ENCODE measurements at places on chromosomes 2 and 18.

DNA sequence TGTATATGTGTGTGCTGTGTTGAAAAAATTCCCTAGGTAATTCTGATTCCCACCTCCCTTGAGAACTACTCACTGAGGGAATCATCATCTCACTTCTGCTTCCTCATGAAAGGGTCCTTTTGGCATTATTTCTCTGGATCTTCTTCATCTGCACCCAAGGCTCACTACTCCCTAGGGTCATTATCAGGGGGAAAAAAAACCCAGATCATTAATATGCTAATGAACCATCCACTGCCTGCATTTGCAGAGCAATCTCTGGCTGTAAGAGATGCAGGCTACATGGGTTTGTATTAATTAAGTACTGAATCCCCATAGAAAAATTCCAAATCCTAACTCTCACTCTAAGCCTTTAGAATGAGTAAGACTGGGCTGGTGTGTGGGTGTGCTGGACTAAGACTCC lies 68.0 kb upstream of the IGFBP5 start:
- DNase-seq, result no peak

- DNase-seq, result no peak
These were observed 194.7 kb upstream of the ERBB4 start for GRCh38 chr2:212733273-212733672.

GRCh38 chr2:174779361-174779928 lies 15.2 kb upstream of the CHRNA1 start:
- DNase-seq, result no peak

GRCh38 chr2:171675810-171676345 lies 11.4 kb upstream of the DYNC1I2 start:
- no peak for DNase-seq

- DNase-seq, result no peak
These were observed 86.8 kb downstream of the SEMA4F start for GRCh38 chr2:74740741-74741431.

- peak; percentile 15 for DNase-seq
These were observed at the start of gene PLA2R1 for GRCh38 chr2:160062292-160063005. TSS of gene PLA2R1 (minus strand) at chr2:160062615. CDS start at chr2:160062403, 212 bp downstream.

DNA sequence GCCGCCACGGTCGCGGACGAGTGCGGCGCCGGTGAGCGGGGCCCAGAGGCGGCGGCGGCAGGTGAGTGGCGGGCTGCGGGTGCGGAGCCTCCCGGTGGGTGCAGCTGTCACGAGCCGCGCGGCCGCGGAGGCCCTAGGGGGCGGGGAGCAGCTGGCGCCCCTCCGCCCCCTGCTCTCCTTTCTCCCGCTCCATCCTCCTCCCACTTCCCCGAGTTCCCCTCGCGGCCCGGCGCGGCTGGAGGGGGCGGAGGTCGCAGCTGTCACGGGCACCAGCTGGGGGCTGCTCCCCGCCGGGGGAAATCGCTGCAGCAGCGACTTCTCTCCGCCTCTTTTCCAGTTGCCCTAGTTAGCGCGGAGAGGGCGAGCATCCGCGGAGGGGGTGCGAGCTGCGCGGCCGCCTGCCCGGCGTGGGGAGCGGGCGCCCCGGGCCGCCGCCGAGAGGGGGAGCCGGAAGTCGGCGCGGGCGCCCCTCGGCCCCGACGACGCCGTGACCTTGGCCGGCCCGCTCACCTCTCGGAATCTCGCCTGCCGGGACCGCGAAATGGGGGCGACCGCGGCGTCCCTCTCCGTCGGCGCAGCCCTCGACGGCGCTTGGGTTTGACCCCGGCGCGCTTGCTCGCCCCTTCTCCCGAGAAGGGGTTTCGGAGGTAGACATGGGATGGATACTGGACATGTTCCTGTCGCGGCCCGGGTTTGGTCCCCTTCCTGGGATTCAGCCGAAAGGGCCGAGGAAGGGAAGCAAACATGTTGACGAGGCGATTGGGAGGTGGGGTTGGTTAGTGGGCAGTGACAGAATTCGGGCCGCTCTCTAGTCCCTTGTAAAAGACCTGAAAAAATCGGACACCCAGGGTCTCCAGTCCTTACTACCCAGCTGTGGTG lies 727 bp downstream of the NCOA1 start:
- DNase-seq, result peak; percentile 62

DNA sequence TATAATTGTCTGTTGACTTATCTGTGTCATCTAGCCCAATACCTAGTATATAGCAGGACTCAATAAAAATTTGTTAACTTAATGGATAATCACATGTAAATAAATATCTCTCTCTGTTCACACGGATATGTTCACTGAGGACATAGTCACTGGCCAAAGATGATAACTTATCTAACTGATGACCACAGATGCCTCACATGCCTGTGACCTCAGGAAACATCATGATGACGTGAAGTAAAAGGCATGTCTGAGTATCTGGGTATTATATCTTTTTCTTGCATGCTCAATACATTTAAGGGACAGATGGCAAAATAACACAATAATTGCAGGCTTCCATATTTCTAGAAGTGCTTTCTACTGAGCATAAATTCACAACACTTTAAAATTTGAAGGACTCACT lies 41.4 kb upstream of the PARD3B start:
- DNase-seq, result no peak

DNA sequence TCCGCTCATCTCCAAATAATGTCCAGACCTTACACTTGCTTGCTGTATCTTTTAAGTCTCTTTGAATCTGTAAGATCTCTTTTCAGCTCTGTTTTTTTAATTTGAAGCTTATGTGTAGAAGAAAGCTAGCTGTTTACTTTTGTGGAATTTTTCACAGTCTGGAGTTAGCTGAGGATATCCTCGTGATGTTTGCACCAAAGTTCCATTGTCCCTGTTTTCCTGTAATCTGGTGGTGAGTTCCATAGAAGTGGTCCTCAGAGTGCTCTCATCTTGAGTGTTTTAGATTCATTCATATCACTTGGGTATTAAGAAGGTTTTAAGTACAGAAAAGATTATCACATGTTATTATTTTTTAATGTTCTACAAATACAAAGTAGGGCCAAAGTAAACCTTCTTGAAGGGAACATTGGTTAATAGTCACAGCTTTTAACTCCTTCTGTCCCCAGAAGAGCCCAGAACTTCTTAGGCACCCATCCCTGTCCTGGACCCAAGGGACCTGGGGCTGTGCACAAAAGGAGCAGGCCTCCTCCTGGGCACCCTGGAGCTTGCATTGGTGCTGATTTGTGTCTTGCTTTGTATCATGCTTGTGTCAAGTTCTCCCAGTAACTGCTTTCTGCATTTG lies 15.0 kb downstream of the MLPH start:
- no peak for DNase-seq

Measured in stimulated activated naive CD8-positive, alpha-beta T cell treated with anti-CD3 and anti-CD28 coated beads, Interleukin-15, Interleukin-2, amounts not matched to agents 100 U/mL and 50 U/mL, for 24 hours (primary cell).